ENCODE measurements at places on chromosomes 3 and 15.

DNA sequence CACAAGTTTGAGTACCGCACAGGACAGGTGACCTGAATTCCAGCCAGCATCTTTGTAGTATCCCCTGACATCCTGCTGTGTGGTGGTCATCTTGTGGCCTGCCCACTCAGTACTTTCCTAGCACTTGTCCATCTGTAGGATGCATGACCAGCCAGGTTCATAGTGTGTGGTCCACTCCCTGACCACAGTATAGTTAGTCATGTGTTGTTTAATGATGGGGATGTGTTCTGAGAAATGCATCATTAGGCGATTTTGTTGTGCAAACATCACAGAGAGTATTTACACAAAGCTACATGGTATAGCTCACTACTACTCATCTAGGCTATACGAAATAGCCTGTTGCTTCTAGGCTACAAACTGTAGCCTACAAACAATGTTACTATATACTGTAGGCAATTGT lies 16.9 kb upstream of the RBPMS2 start:
- DNase-seq: no peak

- DNase-seq: no peak
Observed at GRCh38 chr3:140117096-140117526, 182.1 kb downstream of the CLSTN2 start.

DNA sequence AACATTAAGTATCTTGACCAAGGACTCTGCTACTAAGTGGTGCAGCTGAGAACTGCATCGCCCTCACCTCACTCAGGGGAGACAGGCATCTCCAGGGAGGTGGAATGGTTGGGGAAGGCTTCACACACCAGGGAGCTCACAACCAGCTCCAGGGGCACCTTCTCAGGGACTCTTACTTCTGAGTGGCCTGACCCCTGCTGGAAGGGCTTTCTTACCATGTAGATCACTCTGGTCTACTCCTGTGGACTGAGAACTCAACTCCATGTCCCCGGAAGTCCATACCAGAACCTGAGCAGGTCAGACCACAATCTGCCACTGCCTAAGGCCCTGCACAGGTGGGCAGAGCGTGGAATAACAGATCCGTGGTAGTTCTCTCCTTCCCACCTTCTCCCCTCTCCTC lies 140.5 kb downstream of the TLE3 start:
- DNase-seq: no peak

DNA sequence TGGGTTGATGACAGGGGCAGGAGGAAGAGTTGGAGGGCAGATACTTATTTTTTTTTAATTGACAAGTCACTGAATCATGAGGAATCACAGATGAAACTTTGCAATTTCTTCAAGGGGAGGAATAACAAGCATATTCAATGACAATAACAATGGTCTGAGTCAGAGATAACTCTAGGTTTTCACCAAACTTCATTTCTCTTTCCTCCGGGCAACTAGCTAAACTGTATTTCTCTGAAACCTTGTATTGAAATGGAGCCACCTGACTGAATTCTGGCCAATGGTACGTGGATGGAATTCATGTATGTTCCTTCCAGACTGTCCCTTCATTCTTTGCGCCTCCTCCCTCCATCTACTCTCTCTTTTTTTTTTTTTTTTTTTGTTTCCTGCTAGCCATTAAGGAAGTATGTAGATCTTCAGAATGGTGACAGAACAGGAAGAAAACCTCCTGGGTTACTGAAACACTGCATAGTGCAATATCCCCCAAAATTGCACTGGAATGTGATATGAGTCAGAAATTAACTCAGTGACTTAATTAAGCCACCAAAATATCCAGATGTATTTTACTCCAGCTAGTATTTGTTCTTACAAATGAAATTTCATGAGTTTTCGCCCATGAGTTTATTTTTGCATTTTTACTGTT lies 495.4 kb downstream of the OTOL1 start:
- DNase-seq: no peak

DNA sequence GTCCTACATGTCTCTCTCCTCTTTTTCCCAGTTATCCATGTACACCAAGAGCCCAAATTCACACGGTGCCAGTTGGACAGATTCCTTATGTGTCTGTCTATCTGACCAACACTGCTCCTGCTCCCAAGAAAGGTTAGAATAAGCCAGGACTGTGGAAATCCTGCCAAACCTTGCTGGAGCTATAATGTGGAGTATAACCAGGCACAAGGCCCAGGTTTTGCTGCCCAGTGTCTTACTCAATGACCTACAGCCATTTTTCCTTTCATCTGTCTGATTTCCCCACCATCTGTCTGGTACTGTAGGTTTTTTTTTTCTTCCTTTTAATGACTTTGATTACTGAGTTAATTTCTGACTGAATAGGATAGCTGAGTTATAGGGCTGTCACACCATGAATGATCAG lies 26.5 kb upstream of the MINDY4B start:
- DNase-seq: no peak

DNA sequence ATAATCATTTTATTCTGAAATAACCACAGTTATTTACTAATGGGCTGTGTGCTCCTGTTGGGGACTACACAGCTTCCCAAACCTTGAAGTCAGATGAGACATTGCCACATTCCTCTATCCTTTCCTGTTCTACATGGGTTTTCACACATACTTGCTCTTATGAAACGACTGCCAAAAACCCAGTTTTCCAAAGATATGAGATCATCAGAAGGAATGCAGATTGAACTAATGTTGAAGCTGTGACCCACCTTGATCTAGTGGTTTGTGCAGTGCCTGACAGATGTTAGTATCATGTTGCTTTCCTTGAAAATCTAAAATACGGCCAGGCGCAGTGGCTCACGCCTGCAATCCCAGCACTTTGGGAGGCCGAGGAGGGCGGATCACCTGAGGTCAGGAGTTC lies 144.6 kb downstream of the VGLL4 start:
- DNase-seq: no peak

- DNase-seq: no peak
Observed at GRCh38 chr3:152203652-152204051, 65.1 kb upstream of the MBNL1 start.

DNA sequence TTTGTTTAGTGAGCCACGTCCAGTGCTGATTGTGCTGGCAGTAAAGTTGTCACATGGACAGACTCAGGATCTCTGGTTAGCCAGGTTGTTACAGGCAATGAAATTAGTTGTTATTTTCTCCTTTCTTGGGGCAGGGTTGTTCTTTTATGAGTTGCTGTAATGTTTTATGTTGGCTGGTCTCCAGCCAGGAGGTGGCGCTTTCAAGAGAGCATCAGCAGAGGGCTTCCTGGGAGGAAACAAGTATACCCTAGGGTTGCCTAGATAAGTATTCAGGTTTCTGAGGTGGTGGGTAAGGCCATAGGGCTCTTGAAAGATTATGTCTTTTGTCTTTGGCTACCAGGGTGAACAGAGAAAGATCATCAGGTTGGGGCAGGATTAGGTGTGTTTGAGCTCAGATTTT lies 14.5 kb upstream of the CFAP20DC start:
- no peak for DNase-seq

GRCh38 chr3:37752649-37753025 lies 109.0 kb upstream of the CTDSPL start:
- no peak for DNase-seq

All from NCI-H1048 (cell line).